HCEC 1CT (cell line): ENCODE measurements at places on chromosomes 3 and 15.

- DNase-seq, result no peak
Observed at GRCh38 chr3:166580561-166580960, 743.3 kb upstream of the BCHE start.

- DNase-seq, result no peak
Observed at GRCh38 chr3:178602856-178603255, 66.6 kb downstream of the KCNMB2 start.

DNA sequence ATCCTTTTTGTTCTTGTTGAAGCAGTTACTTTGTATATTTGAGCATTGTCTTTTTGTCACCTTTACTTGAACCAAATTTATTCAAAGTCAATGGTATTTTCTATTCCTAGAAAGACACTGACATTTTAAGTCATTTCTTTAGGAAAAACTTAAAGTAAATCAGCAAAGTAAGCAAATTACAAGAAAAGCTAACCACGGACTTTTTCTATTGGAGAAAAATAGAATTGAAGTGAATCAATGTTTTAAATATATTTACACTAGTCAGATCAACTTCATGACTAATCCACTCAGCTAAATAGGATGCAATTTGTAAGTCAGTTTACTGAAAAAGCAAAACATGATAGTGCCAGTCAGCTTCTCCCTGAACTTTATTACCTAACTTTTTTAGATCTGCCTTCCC lies 733.8 kb upstream of the ALCAM start:
- DNase-seq, result no peak

- no peak for DNase-seq
Observed at GRCh38 chr15:67087507-67088172, 22.2 kb downstream of the SMAD3 start.

DNA sequence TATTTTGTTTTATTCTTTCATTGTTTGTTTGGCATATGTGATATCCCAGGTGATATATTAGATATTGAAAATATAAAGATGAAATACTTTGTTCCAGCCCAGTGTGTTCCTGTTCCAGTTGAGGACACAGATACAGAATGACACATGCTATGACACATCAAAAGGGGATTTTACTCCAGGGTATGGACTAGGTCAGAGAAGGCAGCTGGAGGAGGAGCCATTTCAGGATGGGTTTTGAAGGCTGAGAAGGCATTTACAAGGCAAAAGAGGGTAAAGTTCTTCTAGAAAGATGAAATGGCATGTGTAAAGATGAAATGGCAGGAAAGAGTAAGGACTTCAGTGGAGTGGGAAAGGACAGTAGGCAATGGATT lies 163.8 kb downstream of the ZIC1 start:
- peak; percentile 33 for DNase-seq

DNA sequence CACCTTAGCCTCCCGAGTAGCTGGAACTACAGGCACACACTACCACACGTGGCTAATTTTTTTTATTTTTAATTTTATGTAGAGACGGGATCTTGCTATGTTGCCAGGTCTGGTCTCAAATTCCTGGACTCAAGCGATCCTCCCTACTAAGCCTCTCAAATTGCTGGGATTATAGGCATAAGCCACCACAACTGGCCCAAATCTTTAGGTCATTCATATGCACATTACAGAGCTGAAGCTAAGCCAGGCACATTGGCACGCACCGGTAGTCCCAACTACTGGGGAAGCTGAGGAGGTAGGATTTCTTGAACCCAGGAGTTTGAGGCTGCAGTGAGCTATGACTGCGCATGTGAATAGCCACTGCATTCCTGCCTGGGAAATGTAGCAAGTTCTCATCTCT lies 265.9 kb downstream of the ZMAT3 start:
- no peak for DNase-seq

DNA sequence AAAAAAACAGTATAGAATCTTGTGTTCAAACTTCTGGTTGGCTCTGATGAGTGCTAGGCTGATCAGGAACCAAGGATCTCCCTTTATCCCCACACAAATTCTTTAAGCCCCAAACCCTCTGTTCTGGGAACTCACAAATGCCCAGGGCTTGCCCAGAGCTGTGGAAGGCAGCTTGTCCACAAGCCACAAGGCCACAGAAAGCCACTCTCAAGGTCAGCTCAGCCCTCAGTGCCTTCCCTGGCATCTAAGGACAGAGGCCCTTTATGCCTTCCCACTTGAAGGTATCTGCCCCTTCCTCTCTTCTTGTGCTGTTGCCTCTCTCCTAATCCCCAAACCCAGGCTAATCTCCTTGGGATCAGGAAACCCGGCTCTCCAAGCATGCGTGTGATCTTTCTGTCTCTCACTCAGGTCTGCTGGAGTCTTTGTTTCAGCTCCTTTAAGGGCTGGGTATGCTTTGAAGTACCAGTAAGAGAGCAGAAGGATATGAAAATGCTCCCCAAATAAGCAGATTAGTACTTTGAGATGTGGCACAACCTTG lies 145.0 kb upstream of the TRIM42 start:
- no peak for DNase-seq

- no peak for DNase-seq
Observed at GRCh38 chr15:23069496-23070166, 30.3 kb upstream of the TUBGCP5 start.

- DNase-seq, result no peak
Observed at GRCh38 chr15:49895347-49896223, 223.4 kb downstream of the ATP8B4 start.

DNA sequence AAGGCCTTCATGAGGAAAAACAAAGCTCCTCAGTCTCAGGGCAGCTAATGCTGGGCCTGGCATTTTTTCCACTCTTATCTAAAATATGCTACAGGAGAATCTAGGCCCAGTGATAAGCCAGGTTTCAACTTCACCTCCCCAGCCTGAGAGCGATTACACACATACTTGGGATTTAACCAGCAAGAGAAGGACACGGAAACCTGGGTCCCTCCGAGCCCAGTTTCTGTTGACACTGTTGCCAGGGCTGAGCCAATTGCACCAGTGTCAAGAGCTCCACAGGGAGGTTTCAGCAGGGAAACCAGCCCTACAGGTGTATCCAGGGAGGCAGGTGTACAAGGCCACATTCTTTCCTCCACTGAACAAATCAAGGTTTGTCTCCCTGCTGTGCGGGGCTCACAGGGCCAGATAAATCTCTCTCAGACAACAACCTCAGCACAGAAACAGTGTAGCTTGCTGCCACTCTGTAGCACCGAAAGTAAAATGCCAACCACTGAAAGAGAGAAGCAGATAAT lies 85.4 kb downstream of the MAGI1 start:
- DNase-seq, result no peak

DNA sequence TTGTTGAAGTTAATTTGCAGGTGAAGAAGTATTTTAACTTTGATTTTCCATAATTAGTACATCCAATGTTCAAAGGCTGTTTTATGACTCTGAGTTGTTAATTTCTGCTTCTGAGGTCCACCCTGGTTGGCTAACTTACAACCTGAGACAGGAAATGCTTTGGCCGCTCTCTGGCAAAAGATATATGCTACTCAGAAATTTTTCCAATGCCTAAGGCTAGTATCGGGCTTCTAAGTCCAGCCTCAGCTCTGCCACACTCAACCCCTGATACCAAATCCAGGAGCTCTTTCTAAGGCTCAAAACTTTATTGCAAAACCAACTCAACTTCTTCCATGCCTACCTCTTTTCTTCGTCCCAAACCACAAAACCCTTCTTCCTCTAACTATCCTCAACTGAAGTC lies 192.9 kb downstream of the NEK10 start:
- no peak for DNase-seq

DNA sequence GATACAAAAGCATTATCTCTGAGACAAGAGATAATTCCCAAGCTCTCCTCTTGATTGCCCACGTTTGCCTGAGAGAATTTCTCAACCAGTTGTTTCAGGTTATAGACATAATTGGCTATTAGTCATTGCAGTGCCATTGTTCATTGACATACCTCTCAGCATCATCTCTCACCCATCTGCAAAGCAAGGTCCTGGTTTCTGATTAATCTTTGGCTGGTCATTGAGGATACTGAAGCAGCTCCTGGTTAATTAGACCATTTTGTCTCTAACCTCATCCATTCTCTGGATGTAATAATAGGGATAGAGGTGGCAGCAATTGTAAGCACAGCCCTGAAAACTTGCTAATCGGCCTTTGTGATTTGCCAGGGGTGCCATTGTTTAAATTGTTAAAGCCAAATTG lies 104.2 kb downstream of the CNTN6 start:
- DNase-seq, result no peak

DNA sequence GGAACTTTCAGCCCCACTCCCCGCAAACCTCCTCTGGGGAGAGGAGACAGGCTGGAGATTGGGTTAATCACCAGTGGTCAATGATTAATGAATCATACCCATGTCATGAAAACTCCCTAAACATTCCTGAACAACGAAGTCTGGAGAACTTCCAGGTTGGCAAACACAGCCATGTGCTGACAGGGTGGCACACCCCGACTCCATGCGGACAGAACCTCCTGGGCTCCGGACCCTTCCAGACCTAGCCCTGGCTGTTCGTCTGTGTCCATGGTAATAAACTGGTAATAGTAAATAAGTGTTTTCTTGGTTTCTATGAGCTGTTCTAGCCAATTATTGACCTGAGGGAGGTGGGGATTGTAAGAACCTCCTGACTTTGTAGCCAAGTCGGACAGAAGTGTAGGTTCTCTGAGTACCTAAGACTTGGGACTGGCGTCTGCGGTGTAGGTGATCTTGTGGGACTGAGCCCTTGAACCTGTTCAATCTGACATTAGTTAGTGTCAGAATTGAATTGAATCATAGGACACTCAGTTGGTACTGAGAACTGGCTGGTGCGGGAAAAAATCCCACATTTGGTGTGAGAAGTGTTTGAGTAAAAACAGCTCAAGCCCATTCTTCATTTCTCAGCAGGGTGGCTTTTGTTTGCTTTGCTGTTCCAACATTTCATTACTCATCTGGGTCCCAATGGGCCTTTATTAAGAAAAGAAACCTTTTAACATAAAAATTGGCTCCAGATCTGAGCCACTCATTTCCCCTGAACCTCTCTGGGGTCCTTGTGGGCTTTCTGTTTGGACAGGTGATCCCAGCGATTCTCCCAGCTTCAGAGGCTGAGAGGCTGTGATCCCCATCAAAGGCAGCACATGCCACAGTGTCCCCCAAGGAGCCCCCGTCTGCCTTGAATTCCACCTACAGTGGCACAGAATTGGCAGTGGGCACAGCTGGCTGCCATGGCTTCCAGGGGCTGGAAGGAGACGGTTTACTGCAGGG lies 151.0 kb downstream of the TJP1 start:
- DNase-seq, result peak; percentile 68

GRCh38 chr3:133408961-133409360 lies 9.1 kb downstream of the BFSP2 start:
- peak; percentile 22 for DNase-seq

GRCh38 chr3:155070316-155070715 lies 9.8 kb upstream of the MME start:
- DNase-seq, result no peak

- no peak for DNase-seq
Observed at GRCh38 chr3:158908187-158908734, 106.4 kb downstream of the MFSD1 start.

DNA sequence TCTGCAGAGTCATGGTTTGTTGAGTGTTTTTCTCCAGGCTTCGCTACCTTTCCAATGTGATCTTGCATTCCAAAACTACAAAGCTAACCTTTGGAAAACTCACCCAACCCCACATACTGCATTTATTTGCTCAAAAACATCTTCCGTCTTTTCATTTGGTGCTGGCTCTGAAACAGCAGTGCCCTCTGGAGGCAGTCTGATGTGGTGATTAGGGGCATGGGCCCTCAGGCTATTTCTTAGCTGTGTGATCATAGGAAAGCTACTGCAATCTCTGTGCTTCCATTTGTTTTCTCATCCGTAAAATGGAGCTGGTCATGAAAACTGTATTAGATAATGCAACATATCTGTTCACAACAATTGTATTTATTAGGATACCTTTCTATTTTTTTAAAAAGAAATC lies 47.0 kb downstream of the MTHFS start:
- peak; percentile 36 for DNase-seq
